ENCODE measurements at places on chromosomes 5 and 9. TPM values are rescaled to one million over a fixed set of nuclear protein-coding genes. Genes with fewer than 3 reads are reported as not detected.

Gene CAST
- 309 TPM for total RNA-seq

Gene SELENOP
- total RNA-seq = 344 TPM

Gene IPO11
- total RNA-seq = 31.2 TPM

Gene PMPCA
- total RNA-seq = 23.6 TPM

Gene TENT4A
- total RNA-seq = 38.1 TPM

Gene ENTPD2
- 4.9 TPM for total RNA-seq

DNA sequence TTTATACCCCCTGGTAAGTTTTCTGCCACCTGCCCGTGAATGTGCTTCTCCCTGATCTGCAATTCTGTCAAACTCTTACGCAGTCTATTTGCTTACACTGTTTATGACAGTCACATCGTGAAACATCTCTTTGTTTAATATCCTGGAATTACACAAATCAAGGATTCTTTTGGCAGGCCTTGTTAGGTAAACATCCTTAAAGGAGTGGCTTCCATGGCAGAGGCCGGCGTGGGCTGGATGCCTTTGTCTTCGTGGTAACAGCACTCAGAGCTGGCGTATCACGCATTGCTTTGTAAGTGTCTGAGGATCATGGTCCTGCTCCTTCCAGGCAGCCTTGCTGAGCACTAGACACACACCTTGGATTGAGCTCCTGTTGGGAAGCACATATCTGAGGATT, 145.7 kb downstream of the IRX1 start:
- no peak for DNase-seq

DNA sequence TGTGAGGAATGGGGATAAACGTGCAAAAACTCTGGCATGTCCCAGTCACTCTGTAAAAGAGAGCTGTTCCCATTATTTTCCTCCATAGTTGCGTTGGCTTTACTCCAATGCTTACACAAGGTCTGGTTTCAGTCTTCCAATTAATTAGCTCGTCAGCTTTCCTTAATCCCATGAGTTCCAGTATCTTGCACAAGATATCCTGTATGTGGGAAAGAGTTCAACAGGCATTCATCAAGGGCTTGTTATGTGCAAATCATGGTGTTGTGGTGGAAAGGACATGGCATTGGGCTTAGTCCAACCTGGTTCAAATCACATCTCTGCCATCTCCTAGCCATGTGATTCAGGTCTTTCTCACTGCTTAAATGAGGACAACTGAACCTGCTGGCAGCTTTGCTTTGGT, 77.5 kb upstream of the PANK3 start:
- DNase-seq = no peak

DNA sequence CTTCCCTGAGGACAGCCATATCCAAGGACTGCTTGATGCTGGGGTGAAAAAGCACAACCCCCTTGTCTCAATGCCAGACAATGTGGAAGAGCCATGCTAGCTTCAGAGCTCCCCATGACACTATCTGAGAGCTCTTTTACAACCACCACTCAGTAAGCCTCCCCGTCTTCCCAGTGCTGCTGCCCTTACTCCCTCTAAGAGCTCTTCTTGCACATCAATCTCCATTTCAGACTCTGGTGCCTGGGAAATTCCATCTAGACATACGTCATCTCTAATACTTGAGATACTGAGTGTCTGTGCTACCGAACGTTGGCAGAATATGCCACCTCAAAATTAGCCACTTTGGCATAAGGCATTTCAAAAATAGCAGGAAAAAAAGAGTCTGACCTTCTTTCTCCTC, 94.5 kb downstream of the EDIL3 start:
- DNase-seq = no peak

GRCh38 chr5:143153332-143154119, 250.0 kb downstream of the NR3C1 start:
- DNase-seq = no peak

DNA sequence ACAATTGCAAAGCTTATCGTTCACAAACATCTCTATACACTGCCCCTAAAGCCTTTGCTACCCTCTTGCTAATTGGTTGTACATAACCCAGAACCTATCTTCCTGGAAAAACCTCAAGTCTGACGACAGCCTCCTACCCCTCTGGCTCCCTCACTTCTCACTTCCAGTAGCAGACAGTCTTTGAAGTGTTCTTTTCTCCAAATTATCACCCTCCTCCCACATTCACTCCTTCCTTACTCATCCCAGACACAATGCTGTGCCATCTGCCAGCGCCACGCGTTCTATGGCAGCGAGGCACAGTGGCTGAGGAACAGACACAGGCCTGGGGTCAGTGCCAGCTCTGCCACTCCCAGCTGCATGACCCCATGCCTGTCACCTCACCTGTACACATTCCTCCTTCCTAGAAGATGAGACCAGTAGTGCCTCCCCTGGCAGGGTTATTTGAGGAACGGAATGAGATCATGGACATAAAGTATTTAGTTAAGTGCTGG, 27.7 kb downstream of the CLTA start:
- no peak for DNase-seq

- no peak for DNase-seq
These were observed 89.1 kb upstream of the TBC1D2 start for GRCh38 chr9:98344581-98344980.

DNA sequence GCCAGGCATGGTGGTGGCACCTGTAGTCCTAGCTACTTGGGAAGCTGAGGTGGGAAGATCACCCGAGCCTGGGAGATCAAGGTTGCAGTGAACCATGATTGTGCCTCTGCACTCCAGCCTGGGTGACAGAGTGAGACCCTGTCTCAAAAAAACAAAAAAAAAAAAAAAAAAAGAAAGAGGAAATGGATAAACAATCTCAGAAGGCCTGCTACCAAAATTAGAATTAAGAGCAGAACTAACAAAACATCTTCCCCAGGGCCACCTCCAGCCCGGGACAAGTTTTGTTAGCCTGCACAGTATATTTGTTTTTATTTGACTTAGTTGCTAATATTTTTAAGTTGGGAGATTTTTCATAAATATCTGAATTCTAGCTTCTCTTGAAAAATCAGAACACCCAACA, 23.1 kb downstream of the PAX5 start:
- no peak for DNase-seq

DNA sequence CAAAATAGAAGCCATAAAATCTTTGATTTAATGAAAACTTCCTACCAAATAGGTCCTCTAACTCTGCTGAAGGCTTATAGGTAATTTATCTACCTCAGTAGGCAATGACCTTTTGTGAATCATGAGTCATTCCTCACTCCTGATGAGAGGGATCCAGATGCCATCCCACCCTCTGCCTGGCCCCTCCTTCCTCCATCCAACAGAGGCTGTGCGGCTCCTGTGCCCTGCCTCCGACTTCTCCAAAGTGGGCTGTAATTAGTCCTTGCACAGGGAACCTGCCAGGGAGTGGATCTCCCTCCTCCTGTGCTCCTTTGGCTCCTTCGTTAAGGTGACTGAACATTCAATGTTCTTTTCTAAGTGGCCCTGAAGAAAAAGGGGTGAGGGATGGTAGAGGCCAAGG, 213.9 kb upstream of the TBCA start:
- no peak for DNase-seq

DNA sequence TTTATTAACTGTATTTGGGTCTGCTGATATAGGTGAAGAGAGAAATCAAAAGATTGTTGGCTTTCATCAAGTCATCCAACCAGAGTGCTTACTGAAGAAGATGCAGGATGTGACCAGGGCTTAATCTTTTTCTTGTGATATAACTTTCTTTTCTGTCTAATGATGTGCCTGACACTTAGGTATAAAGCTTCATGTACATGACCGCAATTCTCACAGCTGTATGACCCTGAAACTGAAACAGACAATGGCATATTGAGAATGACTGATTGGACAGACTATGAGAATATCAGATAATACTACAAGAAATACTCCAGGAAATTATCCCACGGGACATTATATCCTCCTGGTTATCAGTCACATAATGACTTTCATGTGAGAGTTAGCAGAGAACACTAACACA, 32.5 kb upstream of the FAM174A start:
- no peak for DNase-seq

DNA sequence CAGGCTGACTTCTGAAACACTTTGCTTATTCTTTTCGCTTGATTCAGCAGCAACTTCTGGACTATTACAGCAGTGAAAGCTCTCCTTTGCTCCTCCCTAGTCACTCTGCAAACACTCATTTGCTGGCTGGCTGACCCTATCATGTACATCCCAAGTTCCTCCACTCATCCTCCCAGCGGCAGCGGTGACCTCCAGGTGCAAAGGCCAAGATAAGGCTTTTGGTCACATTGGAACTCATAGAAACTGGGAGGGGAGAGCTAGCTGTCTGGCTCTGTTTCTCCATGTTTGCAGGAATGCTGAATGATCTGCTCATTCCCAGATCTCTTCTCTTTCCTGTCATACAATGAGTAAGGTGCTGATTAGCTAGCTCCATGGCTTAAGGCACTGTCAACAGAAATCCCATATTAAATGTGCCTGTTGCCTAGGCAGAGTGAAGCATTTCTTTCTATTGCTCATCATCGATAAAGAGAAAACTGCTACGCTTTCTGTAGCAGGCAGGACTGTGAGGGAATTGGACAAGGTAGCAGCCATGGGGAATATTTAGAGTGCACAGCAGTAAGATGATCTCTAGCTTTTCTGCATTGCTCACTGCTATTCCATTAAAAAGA, 250.5 kb upstream of the PDE4D start:
- no peak for DNase-seq

- no peak for DNase-seq
These were observed 229.6 kb upstream of the DAP start for GRCh38 chr5:10990634-10991033.

- no peak for DNase-seq
These were observed 111.5 kb downstream of the NSG2 start for GRCh38 chr5:174157048-174157447.

GRCh38 chr5:157857816-157858526, 974 bp downstream of the CLINT1 start:
- no peak for DNase-seq

- DNase-seq = no peak
These were observed 166.9 kb upstream of the KLF9 start for GRCh38 chr9:70581214-70581954.

DNA sequence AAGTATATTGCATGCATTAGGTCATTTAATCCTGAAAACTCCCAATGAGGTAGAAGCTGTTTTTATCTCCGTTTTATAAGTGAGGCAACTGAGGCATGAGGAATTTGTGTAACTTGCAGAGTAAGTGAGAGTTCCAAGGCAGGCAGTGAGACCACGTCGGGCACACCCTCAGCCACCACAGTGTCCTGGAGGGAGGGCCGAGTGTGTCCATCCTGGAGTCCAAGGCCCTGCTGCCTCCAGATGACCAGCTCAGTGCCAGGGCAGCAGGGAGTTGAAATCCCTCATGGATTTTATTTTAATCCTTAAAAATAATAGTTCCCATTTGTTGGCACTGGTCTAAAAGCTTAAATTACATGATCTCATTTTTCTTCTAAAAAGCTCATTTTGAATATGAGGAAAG, 104.6 kb upstream of the SMIM23 start:
- DNase-seq = no peak
